ENCODE measurements at places on chromosomes 5 and 9.

- DNase-seq: no peak
Measured at GRCh38 chr9:113585085-113585442, 121.5 kb downstream of the RGS3 start.

DNA sequence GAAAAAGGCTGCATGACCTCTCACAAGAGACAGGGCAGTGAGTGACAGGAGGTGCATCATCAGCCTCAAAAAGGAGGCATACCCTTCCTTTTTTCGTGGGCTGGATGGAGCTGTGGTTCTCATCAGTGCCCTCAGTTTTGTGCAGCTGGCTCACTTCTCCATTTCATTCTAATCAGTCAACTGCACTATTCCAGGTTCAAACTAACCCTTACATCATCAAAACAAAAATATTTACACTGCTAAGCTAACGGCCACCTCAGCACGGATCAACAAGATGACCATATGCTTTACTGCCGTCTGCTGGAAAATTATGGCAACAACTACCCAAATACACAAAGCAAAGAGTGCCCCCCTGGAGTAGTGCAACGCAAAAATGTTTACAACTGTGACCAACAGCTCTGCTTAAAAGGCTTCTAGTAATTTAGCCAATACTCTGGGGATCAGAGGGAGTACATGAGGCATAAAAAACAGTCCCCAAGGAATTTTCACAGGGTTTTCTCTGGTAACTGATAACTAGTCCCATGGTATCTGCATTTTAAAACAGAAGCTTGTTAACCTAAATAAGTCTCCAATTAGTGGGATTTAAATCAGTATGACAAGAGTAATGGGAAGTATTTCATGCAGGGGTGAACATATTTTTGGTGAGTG lies 10.8 kb downstream of the KCNV2 start:
- DNase-seq: no peak

DNA sequence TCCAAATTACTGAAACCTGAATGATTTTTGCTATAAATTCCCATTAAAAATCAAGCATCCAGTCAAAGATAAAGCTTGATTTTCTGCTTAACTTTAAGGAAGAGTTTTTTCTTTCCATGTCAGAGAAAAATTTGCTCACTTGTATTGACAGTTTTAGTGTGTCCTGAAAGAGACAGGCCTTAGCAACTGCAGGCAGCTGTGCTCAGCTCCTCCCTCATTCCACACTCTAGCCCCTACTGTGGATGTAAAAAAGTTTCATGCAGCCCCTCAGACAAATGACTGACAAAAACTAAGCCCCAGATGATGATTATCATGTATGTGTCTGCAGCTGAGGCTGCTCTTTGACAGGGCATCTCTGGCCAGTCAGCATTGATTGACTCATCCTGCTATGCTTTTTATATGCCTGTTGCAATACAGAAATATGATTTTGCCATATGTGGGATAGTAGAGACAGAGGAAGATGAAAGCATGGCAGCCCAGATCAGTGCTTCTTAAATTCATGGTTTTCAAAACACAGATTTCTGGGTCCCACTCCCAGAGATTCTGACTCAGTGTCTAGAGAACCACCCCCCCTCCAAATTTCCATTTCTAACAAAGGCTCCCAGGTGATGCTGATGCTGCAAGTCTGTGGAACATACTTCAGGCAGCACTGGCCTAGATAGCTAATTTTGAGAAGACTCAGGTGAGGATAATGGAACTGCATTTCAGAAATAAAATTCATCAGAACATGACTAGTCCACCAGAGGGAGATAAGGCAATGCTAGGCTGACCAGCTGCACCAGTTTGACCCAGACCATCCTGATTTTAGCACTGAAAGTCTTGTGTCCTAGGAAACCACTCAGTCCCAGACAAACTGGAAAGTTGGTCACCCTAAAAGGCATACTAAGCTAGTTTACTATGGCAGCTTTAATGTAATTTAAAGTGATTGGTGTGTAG lies 298.7 kb upstream of the KCNN2 start:
- DNase-seq: no peak

DNA sequence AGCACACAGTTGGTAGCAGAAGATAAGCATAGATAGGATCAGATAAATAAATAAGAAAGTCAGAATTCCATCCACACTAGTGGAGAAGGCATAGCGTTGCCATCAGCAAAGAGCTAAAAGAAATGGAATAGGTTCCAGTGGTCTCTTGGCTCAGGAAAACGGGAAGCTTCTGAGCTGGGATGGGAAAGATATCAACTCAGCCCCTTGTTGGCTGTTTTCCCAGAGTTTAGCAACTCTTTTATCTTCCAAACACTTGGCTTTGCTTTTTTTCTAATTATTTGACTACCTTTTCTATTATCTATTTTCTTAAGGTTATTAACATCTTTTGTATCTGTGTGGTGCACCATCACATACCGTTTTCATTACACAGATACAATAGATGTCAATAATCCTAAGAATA lies 445.7 kb upstream of the TRPC7 start:
- no peak for DNase-seq

GRCh38 chr5:176995896-176996767 lies 10.4 kb downstream of the UIMC1 start:
- DNase-seq: no peak

- no peak for DNase-seq
Measured at GRCh38 chr9:35350827-35351549, 138.9 kb upstream of the RUSC2 start.

DNA sequence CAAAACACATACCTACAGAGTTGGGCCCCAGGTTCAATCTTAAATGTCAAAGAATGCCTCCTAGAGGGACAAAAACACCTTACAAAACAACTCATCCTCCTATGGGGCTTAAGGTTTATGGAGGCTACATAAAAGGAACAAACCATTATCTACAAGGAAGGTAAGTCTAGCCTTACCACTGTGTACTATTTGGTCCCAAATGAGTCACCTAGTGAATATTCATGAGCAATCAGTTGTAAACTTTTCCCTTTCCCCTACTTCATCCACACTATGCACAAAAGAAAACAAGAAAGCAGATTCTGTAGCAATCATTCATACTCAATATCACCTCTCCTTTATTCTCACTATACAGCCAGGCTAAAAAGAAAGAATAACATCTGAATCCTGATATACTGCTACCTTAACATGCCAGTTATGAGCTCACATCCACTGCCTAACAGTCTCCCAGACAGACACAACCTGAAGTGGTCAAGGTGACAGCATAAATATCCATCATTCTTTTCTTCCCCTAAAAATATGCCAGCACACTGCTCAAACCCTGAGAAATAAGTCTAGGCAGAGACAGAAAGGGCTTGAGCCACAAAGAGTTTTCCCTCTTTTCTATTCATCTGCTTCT lies 6.2 kb downstream of the OXCT1 start:
- no peak for DNase-seq

GRCh38 chr9:81776390-81776789 lies 87.0 kb upstream of the TLE1 start:
- no peak for DNase-seq

DNA sequence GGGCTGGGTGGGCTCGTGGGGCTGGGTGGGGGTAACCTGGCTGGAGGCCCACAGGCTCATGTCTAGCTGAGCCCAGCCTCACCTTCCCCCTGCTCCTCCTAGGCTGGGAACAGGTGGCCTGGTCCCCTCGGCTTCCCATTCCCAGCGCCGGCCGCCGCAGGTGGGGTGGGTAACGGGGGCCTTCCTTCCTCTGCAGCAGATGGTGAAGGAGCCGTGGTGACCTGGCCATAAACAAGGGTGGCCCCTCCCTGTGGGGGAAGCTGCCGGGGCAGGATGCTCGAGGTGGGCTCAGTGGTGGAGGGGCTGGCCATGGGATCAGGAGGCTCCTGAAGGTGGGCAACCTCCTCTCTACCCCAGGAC lies 41.0 kb upstream of the EGFL7 start:
- DNase-seq: no peak

DNA sequence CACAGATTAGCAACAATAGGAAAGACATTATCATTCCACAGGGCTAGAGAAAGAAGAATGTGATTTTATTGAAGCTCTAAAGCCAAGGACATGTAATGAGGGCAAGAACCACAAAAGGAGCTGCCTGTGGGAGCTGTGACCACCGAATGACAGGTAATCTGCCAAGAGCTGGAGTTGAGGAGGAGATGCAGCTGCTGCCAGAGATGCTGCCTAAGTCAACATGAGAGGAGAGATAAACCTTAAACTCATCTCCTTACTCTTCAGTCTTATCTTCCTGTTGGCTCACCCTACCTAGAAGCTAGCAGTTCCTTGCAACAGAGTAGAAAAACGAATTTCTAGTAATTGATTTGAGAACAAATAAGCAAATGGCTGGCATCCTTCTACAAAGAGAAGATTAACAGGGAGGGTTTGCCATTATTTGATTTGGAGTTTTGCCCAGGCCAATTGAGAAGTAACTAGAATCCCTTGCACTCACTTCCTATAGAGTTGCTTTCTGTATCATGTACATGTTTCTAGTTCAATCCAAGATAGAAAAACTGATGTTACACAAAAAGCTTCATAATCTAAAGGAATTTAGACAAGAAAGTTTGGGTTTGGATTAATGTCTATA lies 539.2 kb downstream of the TLE1 start:
- no peak for DNase-seq

DNA sequence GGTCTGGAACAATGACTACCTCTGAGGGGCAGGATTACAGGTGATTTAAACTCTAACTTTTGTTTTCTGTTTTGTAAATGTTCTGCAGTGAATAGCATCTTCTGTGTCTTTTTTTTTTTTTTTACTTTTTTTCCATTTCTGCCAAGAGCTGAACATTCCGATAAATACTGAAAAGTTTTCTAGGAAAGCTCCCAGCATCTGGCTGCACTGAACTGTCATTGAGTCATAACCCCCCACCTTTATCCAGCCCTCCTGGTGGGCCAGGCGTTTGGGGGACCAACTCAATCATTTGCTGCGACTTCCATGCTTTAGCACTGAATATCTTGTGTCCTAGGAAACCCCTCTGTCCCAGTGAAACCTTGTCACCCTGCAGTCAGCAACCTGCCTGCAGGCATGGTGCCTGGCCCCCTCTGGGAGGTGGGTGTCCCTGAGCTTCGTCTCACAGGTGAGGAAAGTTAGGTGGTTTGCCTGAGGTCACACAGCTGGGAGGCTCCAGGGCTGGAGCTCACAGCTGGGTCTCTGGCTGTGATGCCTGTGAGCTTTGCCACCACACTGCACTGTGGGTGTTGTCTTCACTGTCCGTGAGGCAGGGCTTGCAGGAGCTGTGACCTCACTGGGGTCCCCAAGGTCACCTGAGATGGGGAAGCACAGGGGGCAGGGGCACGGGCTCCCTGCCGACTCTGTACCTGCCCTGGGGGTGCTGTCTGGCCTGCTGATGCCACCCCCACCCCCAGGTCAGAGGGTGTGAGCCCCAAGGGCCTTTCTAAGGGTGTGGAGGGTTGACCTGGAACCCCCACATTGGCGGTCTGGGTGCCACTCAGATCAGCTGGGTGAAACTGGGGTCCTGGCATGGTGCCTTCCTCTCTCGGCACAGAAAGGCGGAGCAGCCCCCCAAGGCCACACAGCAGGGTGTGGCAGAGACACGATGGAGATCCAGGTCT lies 14.1 kb downstream of the PLPP7 start:
- DNase-seq: no peak

DNA sequence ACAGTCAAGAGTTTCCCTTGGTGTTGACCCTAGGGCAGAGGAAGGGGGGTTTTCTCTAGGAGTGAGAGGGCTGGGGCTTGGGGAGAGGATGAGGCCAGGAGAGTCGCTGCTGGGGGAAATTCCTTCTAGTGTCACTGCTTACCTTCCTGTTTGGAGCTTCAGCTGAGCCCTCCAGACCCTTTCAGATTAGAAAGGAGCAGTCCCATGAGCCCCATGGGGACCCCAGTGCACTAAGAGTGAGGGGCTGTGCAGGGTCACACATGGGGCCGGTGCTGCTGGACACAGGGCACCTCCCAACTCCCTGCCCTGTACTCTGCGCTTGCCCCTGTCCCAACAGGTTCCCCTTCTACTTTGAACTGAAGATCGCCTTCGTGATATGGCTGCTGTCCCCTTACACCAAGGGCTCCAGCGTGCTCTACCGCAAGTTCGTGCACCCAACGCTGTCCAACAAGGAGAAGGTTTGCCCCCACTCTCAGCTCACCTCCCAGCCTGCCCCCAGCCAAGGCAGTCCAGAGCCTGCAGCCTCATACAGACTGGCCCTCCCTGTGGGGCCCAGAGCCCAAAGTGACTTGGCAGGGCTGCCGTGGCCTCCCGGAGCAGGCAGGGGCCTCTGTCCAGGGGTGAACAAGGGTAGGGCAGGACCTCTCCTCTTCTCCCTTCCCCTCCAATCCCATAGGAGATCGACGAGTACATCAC lies 5.4 kb downstream of the REEP2 start:
- no peak for DNase-seq

DNA sequence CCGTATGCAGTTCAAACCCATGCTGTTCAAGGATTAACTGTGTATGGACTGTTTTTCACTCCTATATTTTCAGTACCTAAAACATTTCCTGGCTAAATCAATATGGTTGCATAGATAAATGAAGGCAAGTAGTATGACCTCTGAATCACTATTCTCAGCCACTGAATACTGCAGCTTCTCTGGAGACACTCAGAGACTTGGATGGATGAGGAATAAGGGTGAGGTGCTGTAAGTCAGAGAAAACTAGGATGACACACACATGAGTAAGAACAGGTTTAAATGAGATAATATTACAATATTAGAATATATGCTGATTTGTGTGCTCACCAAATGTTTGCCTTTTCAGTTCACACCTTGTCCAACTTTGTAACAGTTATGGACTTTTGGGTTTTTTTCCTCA lies 26.0 kb upstream of the ANXA1 start:
- peak; percentile 64 for DNase-seq

GRCh38 chr5:146533882-146534281 lies 17.9 kb upstream of the GPR151 start:
- no peak for DNase-seq

- DNase-seq: no peak
Measured at GRCh38 chr9:94912700-94913249, 186.3 kb downstream of the AOPEP start.

DNA sequence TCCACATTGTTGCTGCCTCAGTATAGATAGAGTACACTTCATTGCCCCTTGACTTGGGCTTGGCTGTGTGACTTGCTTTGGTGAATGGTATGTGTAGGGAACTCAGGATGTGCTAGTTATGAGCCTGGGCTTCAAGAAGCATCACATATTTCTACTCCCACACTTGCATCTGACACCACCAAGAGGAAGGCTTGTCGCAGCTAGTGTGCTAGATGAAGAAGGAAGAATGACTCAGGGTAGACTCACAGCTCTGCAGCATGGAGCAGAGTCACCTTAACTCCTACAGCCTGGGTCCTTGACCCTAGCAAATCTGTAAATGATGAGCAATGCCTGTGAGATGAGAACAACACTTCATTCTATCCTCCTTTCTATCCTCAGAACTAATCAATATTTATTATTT lies 261.8 kb downstream of the ASTN2 start:
- DNase-seq: peak; percentile 11

GRCh38 chr5:9108162-9108561 lies 437.7 kb downstream of the SEMA5A start:
- no peak for DNase-seq

- DNase-seq: no peak
Measured at GRCh38 chr9:130271473-130271872, 5.9 kb downstream of the HMCN2 start.

All from keratinocyte (primary cell).